Left lobe of liver (tissue), 2 donors: ENCODE measurements at places on chromosomes 16 and 17.
A peak's percentile ranks its signal among the peaks of the same experiment; 100 is the strongest.

DNA sequence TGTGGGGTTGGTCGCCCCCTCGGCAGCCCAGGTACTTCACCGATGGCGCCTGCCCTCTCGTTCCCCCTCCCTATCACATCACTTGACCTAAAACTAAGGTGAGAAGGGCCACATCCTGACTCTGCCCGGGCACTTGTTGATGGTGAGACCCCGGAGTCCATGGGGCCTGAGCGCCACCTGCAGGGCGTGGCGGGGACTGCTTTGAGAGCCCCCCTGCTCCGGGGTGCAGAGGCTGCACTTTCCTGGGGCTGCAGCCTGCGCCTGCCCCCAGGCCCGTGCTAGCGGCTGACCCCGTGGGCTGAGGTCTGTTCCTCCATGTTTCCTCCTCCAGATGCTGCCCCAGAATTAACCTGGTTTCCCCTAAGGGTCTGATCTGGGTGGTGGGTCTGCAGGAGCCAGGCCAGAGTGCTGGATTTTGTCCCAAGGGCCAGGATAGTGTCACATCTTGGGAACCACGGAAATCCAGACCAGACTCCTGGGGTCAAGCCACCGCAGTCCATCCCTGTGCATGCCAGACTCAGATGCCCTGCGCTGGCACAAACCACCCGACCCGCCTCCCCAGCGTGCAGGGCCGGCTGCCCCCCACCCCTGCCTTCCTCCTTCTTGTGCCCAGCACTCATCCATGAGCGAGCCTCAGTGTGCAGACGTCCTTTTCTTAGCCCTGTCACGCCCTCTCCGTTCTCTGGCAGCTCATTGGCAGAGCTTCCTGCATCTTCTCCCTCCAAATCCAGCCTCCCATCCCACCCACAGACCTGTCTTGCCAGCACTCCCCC, 2.7 kb downstream of the NDUFAF8 start:
- no peak for DNase-seq

GRCh38 chr16:83954577-83955016, 1.6 kb downstream of the OSGIN1 start:
- DNase-seq, result peak; percentile 67

DNA sequence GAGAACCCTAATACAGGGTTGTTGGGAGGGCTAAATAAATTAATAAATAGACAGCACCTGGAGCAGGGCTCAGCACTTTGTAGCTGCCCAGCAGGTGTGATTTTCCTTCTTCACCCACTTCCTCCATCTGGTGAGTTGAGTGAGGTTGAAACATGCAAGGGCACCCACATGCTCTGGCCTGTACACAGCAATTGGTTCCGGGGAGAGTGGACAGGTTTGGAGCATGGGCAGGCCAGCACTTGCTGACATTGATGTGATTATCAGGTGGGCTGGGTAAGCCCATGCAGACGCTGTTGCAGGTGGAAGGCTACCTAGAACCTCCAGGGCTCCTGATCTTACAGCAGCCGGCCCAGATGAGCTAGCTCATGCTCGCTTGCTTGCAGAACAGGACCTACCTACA, 1.3 kb upstream of the MRTFB start:
- DNase-seq, result no peak

- no peak for DNase-seq
Measured at GRCh38 chr16:74736531-74737157, 36.0 kb upstream of the MLKL start.

DNA sequence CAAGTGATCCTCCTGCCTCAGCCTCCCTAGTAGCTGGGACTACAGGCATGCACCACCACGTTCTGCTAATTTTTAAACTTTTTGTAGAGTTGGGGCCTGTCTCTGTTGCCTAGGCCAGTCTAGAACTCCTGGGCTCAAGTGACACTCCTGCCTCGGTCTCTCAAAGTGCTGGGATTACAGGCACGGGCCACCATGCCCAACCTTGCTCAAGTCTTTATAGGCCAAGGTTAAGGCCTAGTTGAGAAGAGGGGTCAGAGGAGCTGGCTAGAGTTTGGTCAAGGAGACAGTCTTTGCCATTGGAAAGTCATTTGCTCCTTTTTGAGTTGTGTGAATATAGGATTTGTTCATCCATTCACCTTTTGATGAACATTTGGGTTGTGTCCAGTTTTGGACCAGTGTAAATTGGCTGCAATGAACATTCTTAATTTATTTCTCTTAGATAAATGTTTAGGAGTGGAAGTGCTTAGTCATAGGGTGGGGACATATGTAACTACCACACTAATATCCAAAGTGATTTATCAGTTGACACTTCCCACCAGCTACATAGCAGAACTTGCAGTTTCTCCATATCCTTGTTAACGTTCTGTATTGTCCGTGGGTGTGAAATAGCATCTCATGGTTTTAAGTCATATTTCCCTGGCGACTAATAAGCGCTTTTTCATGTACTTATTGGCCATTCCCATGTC, 30.7 kb upstream of the ARHGAP17 start:
- no peak for DNase-seq

DNA sequence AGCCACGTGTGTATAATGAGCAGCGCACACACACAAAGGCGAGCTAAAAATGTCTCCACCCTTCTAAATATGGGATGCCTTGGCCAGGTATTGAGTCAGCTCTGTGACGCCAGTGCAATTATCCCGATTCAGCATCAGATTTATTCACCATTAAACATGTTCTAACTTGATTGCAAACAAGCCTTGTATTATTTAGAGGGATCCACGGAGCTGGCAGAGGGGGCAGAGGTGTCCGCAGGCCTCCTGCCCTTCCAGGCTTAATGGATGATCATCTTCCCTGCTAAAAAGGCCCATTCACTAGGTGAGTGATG, 591.7 kb downstream of the MAF start:
- no peak for DNase-seq

- DNase-seq, result no peak
Measured at GRCh38 chr17:41593306-41593981, 6.7 kb upstream of the KRT14 start.

GRCh38 chr17:40490289-40490853, 11.1 kb downstream of the TNS4 start:
- no peak for DNase-seq

- peak; percentile 85 for DNase-seq
Measured at GRCh38 chr17:78307887-78308638, 51.8 kb downstream of the SOCS3 start.

DNA sequence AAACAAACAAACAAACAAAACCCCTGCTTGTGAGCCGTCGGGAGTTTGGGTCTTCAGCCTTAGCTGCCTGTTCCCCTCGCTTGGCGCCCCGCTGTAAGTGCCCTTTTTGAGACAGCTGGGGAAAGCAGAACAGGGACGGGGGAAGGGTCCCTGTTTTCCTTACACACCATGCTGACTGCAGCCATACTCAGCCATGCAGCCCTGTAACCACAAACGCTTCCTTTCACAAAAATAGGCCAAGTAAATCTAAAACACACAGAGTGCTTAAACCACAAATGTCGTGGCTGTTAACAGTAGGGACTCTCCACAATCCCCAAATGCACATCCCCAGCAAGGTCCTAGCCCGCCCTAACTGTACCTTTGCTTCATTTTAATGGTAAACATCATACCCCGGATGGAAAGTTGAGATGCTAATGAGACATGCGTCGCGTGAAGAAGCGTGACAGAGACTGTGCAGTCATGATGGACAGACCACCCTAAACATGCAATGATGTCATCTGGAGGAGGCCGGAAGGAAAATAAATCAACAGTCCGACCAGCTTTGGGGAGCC, 129.9 kb downstream of the MGAT5B start:
- no peak for DNase-seq

- DNase-seq, result no peak
Measured at GRCh38 chr17:50828508-50829170, 6.7 kb upstream of the WFIKKN2 start.

DNA sequence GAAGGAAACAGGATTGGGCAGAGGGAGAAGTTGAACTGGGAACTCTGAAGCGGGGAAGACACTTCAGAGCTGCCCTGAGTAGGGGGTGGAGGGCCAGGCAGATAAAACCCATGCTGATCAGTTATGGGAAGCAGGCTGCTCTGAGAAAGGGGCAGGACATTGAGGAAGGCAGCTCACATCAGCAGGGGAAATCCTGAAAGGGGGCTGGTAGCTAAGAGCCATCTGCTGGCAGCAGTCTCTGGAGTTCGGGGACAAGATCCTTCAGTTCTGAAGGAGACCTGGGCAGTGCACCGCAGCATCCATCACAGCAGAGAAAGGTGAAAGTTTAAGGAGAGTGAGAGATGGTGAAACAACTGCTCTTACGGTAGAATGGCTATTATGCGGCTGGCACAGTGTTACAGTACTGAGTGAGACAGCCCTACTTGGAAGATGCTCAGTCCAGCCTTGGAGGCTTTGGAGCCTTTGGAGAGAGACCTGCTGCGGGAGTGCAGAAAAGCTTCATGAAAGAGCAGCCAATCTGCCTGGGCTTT, 5.4 kb upstream of the KIF18B start:
- DNase-seq, result no peak

GRCh38 chr16:78220571-78220970, 121.1 kb downstream of the WWOX start:
- DNase-seq, result no peak

GRCh38 chr16:3641801-3642396, 12.6 kb upstream of the DNASE1 start:
- peak; percentile 41 for DNase-seq

DNA sequence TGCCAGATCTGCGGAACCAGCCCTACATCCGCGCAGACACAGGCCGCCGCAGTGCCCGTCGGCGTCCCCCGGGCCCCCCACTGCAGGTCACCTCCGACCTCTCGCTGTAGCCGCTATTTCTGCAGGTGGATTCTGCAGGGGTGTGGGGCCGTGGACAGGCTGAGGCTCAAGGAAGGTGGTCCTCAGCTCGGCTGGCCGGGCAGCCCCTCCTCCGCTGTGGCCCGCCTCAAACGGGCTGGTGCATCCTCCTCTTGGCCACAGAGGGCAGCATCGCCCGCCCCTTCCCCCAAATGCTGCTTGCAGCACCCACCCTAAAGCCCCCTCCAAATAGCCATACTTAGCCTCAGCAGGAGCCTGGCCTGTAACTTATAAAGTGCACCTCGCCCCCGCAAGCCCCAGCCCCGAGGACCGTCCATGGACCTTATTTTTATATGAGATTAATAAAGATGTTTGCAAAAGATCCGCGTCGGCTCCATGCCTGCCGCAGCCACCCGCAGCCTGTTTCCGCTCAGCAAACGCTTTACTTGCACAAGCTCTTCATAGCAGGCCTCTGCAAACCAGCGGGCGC, 14.9 kb downstream of the SPATA32 start:
- DNase-seq, result no peak

DNA sequence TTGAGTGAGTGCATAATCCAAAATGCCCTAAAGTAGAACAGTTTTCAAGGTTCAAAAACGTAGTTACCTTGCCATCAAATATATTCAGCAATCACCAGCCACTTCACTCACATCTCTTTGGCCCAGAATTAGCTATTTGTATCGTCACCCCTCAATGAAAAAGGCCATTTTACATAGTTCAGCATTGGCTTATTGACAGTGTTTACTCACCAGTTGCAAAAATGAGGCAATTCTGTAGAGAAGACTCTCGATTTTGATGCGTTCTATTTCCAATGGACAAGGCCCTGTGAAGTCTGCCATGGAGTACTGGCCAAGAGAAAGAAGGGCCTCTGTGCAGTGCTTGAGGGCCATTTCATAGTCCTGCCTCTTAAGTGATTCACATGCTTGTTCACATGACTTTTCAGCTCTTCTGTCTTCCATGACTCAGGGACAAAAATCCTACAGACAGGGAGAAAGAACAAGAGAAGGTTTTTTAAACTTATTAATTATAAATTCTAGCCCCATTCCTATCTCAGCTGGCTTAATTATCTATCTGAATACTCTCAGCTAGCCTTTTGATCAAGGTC, 26.5 kb downstream of the HELZ start:
- no peak for DNase-seq

- no peak for DNase-seq
Measured at GRCh38 chr17:34624767-34625383, 45.5 kb downstream of the TMEM132E start.

- DNase-seq, result no peak
Measured at GRCh38 chr16:25614716-25615265, 77.0 kb upstream of the HS3ST4 start.

DNA sequence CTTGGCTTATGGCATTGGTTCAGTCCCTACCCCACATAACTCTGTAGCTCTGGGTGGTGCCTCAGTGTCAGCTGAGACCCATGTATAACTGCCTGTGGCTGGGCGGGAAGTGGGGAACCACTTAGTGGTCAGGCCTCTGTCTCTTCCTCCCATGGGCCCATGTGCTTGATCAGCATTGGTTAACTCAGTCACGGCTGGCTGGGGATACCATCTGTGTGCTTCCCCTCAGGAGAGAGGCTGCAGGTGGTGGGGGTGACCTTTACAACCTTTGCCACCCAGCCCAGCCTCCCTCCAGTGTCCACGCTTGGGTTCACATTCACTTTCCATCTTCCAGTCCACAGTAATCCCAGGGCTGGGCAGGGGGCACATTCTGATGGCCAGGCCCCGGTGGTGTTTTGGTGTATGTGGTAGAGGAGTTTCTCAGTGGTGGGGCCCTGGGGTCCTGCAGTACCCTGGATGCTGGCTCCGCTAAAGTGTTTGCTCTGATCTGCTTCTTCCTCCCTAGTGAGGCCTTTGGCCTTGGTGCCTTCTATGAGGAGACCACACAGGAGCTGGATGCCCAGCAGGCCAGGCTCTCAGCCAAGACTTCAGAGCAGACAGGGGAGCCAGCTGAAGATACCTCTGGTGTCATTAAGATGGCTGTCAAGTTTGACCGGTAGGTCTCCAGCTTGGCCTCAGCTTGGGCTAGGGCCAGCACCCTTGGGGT, 10.2 kb upstream of the NFATC3 start:
- DNase-seq, result no peak

GRCh38 chr16:53821487-53821886, 117.5 kb downstream of the FTO start:
- DNase-seq, result no peak

DNA sequence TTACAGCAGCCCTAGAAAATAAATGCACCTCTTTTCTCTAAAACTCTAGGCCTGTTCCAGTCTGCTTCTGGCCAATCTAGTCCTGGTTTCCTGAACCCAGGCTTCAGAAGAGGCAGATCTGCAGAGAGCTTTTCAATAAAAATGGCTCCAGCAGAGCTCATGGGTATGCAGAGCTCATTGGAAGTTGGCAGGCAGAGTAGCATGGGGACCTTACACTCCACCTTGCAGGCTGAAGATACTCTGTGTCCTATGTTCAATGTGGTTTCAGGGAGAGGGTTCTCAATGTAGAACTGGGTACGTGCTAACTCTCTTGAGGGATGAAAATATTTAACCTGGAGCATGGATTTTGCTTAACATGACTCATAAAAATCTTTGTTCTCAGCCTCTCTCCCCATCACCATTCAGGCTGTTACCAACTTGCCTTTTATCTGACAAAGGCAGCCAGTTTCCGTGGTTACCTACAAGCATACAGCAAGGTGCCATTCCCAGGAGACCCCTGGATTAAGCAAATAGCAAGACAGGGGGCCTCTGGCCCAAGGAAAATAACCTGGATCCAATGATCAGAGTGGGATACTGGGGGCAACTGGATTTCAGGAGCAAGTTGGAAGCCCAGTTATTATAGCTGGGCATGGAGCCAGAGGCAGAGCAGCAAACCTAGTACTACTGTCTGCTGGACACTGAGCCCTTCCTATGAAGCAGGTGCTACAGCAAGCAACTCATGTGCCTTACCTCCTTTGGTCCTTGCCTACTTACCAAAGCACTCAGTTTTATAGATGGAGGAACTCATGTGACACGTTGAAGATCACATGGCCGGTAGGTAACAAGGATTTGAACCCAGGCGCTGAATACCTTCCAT, 98.2 kb upstream of the DHX40 start:
- DNase-seq, result peak; percentile 41
